ENCODE measurements at places on chromosomes 12 and 14. TPM values are rescaled to one million over a fixed set of nuclear protein-coding genes. Genes with fewer than 3 reads are reported as not detected.

HRK gene
- total RNA-seq: not detected

TSPAN19 gene
- total RNA-seq: not detected

DNA sequence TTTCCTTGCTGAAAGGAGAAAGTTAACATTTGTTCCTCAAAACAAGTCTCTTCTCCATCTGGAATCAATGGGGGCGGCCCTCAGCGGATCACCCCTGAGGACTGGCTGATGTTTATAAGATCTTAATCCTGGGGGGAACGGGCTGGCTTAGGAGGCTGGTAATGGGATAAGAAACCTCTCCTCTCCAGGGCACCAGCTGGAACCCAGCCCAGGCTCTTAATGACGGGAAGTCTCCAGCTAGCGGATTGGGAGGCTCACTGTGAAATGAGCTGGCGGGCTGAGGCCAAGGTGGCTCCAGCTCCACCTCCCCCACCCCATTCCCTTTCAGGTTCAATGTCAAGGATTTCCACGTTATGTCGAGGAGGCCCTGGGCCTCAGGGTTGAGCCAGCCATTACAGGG lies 1133.0 kb downstream of the VRK1 start:
- DNase-seq: no peak

DNA sequence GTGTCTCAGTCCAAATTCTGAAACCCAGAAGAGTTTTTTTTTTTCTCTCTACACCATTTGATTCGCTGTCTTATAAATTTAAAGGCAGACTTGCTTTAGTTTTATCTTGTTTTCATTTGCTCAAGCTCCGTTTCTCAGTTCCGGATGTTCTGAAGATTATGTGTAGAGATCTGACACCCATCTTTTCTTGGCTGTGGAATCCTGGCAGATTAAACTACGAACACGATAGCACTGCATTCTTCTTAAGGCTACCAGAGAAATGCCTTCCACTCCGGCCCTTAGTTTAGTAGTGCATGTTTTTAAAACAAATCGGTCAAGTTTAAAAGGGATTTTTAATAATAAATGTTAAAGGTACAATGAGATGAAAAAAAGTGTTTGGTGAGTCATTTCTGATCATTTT lies 106.4 kb downstream of the LMO3 start:
- no peak for DNase-seq

Measured in foreskin keratinocyte (primary cell).